SW 1271 (cell line): ENCODE measurements at places on chromosomes 16 and 17.

GRCh38 chr17:79652999-79653643, 42.3 kb upstream of the RBFOX3 start:
- no peak for DNase-seq

DNA sequence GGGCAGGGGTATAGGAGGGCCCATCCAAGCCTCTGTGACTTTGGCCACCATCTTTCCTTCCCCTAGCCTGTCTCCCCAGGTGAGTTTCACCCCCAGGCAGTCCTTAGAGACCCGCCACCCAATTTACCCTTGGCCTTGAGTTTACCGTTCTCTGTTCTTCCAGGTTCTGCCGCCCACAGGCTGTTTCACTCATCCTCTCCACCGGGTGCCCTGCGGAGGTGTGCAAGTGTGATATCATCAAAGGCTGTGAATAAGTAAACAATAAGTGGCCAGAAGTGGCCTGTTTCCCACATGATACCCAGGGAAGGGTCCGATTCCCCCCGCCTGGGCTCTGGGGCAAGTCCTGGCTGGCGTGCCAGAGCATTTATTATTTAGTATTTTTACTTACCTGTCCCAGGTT, 15.1 kb upstream of the TLCD3B start:
- no peak for DNase-seq

DNA sequence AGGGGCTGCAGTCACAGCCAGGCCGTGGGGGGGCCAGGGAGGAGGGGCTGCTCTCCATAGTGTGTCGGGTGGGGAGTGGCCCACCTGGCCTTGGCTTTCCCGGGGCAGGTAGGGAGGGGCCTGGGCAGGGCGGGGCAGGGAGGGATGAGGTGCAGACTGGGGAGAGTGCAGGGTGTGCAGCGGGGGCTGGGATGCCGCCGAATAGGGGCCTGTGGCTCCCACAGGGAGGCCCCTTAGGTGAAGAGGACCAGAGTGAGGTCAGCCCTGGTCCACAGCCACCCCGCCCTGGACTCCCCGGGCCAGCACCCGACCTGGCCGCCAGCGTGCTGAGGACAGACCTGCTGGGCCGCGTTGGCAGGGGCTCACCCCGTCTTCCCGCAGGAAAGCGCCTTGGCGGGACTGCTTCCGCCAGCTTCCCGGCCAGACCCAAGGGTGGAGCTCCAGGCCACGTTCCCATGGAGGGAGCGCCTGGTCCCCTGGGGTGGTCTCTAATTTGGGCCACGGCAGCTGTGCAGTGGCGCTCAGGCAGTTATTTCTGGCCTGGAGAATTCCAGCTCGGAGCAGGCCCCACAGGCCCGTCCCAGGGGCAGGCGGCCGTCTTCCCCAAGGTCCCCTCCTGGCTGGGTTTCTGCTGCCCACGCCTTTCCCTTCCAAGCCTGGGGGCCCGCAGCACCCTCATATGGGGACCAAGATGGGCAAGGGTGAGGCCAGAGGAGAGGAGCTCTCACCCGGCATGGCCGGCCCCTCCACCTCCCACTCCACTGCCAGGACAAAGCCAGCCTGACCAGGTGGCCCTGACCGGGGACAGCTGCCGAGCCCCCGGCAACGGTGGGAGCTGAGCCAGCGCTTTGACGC, 27.9 kb downstream of the CACNA1H start:
- DNase-seq: no peak

GRCh38 chr16:51129105-51129504, 22.0 kb downstream of the SALL1 start:
- no peak for DNase-seq

DNA sequence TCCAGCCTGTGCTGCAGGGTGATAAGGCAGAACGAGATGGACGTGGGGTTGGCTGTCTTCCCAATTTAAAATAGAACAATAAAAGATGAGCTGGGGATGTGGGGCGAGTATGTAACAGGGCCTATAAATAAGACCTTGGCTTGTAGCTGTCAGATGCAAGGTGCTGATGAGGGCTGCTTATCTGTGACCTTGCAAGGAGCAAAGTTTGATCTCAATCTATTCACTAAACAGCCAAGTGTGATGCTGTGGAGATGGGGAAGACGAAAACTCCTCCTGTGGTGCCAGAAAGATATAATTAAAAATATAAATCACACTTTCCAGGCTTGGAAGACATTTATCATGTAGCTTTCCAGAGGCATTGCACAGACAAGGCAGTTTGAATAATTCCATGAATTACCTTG, 26.7 kb upstream of the TEX2 start:
- no peak for DNase-seq

DNA sequence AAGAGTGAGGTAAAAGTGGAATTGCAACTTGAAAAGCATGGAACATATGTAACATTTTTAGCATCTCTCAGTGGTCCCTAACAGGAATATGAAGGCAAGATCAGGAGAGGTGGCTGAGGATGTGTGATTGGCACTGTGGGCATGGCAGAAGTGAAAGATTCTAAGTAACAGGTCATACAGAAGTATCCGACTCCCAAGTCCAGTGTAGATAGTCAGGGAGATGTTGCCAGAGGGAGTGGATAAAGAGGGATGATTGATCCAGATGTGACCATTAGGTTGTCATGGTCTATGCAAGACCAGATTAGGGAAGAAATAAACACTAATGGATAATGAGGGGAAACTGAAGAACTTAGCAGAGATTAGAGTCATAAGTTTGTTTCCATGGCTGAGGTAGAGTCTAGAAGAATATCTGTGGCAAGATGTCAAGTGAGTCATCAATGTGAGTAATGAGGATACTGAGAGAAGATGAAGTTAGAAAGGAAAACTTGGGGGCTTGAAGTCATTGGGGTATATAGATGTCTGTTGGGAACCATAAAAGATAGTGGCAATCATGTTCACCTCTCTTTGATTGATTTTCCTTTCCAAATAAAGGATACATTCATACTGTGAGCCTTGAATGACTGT, 23.9 kb upstream of the CAPNS2 start:
- no peak for DNase-seq

GRCh38 chr17:72447251-72447640, 326.4 kb downstream of the SOX9 start:
- no peak for DNase-seq

- DNase-seq: no peak
These were observed 58.1 kb upstream of the IRX6 start for GRCh38 chr16:55265926-55266325.

- DNase-seq: no peak
These were observed 24.4 kb upstream of the DOC2B start for GRCh38 chr17:205817-206216.

- DNase-seq: no peak
These were observed 17.7 kb downstream of the GFOD2 start for GRCh38 chr16:67701420-67701819.

GRCh38 chr17:66002812-66003211, 189.1 kb downstream of the CEP112 start:
- no peak for DNase-seq

DNA sequence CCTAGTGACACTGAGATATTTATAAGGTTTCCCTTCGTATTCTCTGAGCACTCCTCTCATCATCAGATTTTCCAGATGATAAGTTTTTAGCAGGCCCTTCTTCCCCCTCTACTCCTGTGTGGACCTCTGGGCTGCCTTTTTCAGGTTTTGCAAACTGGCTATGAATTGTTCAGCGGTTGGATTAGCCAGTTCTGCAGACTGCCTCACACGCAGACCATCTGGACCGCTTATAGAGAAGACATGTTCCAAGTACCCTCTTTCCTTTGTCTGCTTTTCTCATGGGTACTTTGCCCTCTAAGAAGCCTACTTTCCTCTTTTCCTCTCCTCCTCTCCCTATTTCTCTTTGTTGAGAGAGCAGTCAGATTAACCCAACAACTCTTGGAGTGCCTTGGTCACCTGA, 111.6 kb downstream of the GRIN2A start:
- no peak for DNase-seq

DNA sequence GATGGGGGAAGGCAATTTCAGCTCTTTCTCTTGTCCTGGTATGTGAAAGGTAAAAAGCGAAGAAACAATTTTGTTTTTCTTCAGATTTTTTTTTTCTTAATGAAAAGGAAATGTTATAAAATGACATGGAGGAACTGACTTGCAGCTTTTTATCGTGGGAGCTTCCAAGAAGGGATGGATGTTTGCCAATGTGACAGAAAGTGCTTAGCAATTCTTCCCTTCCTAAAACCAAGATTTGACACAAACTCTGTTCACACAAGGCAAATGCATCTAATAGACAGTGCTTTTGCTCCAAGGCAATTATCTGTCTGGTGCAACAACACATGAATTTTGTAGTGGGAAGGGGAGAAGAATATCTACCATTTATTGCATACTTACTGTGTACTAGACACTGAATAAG, 988.5 kb downstream of the CDH11 start:
- DNase-seq: no peak

- DNase-seq: no peak
These were observed 1.5 kb downstream of the EDC4 start for GRCh38 chr16:67874372-67874771.

- no peak for DNase-seq
These were observed 8.6 kb downstream of the GOSR2 start for GRCh38 chr17:46931596-46931995.

DNA sequence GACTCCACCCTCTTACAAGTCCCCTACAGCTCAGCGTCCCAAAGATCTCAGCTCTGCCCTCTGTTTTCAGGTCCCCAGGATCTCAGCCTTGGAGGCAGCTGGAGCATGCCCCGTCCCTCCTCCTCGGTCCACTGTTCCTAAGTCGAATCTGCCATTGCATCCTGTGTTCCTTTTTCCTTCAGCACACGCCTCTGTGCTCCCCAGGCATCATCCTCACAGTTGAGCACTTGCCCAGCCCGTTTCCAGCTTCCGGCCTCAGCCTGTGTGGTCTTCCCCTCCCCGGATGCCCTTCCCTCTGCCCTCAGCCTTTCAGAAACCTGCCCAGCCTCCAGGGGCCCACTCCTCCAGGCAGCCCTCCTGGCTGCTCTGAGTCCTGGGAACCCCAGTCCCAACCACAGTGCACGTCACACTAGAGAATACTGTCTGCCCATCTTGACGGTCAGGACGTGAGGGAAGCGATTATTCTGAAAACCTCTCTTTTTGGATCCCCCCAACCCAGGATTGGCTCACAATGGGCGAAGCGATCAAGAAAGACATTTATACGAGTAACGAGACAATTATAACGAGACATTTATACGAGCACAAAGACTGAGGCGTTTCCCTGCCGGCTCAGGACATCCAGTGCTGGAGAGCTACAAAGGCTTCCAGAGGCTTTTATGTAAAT, 41.4 kb downstream of the RPH3AL start:
- DNase-seq: no peak

GRCh38 chr16:50742576-50743200, 802 bp downstream of the CYLD start:
- DNase-seq: no peak

GRCh38 chr17:80901319-80901718, 90.3 kb upstream of the CHMP6 start:
- DNase-seq: no peak

DNA sequence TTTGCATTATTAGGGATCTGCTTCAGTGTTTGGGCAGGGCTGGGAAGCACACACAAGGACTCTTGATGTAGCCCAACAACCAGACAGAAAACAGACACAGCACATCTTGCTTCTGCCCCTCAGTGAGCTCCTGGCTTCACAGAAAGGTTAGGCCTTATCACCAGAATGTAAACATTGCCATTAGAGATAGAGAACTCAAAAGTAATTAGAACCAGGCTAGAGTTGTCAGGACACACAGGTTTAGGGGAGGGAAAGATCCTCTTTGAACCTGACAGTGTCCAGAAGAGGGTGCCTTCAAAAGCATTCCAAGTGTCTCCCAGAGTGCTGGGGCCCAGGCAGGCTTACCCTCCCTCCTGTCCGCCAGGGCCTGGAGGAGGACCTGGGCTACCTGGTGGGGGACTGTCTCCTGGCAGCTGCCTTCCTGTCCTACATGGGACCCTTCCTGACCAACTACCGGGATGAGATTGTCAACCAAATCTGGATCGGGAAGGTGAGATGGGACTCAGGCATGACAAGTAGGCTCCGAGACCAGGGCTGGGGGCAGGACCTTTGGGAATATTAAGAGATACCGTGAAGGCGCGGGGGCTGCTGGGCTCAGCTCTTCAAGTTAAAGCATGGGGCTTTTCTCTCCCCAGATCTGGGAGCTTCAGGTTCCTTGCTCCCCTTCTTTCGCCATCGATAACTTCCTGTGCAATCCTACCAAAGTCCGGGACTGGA, 16.9 kb upstream of the KDM6B start:
- no peak for DNase-seq

DNA sequence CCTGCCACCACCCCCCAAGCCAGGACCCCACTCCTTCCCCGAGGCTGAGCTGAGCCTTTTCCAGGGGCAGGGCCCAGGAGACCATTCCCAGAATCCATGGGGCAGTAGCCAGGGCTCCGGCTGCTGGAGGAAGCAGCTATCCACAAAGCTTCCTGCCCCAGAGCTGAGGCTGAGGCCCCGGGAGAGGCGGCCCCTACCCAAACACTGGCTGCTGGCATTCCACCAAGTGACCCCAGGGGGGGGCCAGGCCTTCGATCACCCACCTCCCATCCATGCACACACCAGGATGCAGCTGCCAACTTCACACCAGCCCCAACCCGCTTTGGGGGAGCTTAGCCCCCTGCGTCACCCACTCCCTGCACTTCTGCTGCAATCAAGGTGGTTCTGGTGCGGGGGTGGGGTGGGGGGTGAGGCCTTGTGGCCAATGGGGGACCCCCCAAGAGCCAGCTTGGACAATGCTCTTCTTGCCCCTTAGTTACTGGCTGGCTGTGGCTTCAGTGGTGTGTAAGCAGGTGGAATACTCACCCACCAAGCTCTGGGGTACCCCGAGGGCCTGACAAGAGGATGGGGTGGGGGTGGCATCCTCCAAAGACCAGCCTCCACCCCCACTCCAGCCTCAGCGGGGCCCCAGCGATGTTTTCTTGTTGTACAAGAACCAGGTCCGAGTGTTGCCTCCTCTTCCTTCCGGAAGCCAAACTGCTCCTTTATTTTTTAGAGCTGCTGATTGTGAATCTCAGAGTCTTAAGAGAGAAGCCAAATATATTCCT, 16.8 kb downstream of the MYBBP1A start:
- DNase-seq: no peak

- DNase-seq: no peak
These were observed 1.2 kb downstream of the CYBC1 start for GRCh38 chr17:82449131-82449882.

DNA sequence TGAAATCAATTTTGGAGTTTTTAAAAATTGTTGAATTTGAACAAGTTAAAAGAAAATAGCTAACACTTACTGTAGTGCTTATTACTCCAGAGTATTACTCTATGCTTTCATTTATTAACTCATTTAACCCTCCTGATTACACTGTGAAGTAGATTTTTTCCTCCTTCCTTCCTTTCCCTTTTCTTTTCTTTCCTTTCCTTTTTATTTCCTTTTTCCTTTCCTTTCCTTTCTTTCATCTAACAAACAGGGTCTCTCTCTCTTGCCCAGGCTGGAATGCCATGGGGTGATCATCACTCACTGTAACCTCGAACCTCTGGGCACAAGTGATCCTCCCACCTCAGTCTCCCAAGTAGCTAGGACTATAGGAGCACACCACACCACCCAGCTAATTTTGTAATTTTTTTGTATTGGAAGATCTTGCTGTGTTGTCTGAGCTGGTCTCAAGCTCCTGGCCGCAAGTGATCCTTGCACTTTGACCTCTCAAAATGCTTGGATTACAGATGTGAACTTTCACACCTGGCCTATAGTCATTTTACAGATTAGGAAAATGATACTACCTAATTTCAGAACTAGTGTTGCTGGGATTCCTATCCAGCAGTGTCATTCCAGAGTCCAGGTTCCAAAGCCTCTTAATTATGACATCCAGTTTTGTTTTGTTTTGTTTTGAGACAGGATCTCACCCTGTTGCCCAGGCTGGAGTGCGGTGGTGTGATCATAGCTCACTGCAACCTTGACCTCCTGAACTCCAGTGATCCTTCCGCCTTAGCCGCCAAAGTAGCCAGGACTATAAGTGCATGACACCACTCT, 59.9 kb downstream of the TAOK1 start:
- no peak for DNase-seq
